ENCODE measurements at places on chromosomes 6 and 20.

GRCh38 chr6:149157126-149157525, 160.4 kb upstream of the TAB2 start:
- DNase-seq, result no peak

- no peak for DNase-seq
Measured at GRCh38 chr20:46182276-46183200, 64.4 kb downstream of the CD40 start.

- no peak for DNase-seq
Measured at GRCh38 chr6:37618916-37619590, 78.6 kb downstream of the MDGA1 start.

DNA sequence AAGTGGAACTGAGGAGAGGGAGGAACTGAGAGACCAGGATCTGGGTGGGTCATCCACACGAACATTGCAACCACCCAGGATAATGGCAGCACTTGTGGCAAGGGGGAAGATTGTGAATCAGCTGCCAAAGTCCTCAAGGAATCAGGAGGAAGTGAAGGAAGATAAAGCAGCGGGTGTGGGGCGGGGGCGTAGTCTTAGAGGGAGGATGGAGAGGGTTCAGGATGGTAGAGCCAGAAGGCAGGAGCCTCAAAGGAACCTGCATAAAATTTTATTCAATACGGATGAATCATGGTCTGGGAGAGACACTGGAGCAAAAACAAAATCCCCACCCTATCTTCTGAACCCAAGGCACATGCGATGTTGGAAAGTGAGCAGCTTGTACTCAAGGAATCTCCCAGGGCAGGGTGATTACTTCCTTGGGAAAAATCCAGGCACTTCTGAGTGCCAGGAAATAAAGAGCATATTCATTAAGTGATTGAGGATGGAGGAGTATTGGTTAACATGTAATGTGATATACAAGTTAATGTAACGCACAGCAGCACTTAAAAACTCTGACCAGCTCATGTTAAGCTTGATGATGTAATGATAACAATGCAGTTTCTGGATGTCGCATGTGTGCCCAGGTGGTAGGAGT, 82.0 kb upstream of the B3GAT2 start:
- no peak for DNase-seq

DNA sequence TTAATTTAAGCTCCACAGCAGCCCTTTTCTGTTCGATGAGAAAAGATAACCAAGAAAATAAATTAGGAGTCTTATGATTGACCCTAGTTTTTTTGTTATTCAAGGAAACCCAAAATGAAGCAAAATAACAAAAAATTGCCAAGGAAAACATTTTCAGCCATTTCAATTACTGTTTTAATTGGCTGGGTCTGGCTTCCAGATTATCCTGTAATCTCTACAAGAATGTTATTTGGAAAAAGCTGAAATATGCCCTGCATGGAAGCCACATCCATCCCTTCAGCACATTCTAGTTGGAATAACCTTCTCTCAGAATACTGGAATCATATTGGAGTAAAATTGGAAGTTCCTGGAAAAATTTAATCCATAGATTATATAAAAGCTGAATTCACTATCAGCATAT, 191.1 kb upstream of the CCN2 start:
- no peak for DNase-seq

GRCh38 chr20:13024596-13024995, 15.8 kb downstream of the SPTLC3 start:
- no peak for DNase-seq

DNA sequence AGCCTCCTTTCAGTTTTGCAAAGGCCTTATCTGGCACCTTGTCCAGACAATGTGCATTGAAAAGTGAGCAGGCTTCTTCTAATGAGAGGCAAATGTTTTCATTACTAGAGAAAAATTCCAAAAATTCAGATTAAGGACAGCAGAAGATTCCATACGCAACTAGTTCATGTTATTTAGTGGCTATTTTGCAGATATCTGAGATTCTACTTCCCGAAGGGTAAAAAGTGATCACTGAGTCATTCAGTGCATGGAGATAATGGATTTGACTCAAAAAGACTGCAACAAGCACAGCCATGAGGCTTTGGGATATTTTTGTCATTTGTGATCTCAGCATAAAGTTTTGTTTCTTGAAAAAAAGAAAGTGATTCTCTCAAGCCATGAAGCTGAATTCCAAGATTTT, 29.9 kb downstream of the METTL24 start:
- no peak for DNase-seq

- no peak for DNase-seq
Measured at GRCh38 chr6:127120023-127120786, 1.7 kb downstream of the RSPO3 start.

- DNase-seq, result no peak
Measured at GRCh38 chr20:15288106-15288505, 950.7 kb upstream of the FLRT3 start.

GRCh38 chr20:63835021-63835858, 4.2 kb upstream of the ZBTB46 start:
- DNase-seq, result no peak

- peak; percentile 63 for DNase-seq
Measured at GRCh38 chr6:124961777-124962638, at the start of gene RNF217. Gene RNF217 (plus strand): TSS chr6:124962437. CDS start chr6:124962545, 108 bp downstream.

DNA sequence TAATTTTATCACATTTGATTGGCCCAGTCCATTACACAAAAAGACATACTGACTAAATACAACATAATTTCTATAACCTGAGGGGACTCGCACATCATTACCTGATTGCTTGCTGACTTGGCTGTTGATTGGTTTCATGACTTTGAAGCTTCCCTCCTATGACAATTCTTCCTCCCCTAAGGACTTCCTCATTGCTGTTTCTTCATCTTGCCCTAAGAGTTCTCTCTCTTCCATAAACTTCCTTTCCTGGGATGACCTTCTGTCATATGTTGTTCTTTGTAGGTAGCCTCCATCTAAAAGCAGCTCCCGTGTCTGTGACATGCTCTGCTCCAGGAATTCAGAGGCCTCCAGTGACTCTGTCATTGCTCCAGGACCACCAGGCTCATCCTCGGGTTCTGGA, 22.6 kb downstream of the RSPH3 start:
- no peak for DNase-seq

DNA sequence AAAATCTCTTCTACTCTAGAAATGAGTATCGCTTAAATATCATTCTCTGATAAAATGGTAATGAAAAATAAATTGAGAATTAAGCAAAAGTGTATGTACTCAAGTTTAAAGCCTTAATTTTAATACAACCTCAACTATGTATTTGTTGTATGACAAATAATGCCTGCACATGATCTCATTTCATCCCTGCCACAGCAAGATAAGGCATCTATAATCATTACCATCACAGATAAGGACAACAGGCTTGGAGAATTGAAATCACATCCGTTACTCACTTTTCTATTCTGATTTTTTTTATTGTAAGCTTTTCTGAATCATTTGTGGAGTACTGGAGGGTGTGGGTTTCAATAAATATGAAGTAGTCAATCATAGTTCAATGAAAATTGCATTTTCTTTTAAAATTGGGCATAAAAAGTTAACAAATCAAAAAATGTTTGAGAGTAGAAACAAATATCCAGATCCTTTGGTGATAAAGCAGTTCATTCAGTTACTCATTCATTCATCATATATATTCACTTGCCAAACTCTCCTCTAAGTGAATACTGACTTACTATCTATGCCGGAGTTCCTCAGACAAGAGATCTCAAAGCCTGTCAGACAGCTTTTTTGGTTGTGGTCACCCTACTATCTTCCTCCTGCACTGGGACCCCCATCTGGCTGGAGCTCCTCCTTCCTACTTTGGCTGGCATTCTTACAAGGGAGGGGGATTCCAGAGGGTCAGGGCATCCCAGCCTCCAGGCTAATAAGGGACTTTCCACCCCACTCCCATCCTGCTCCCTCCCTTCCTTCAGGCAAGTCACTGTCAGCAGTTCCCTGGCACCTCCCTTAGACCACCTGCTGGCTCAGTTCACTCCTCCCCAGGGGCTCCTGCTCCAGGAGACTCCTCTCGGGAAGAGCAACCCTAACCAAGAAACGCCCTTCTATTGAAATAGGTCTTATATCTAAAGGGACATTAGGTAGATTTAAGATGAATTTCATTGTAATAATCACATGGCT, 118.6 kb downstream of the OGFRL1 start:
- DNase-seq, result no peak

GRCh38 chr6:169289257-169289618, 35.6 kb upstream of the THBS2 start:
- no peak for DNase-seq

GRCh38 chr6:49923826-49924225, 40.1 kb downstream of the DEFB114 start:
- no peak for DNase-seq

GRCh38 chr6:111468329-111469012, 14.5 kb downstream of the REV3L start:
- DNase-seq, result no peak

GRCh38 chr6:33061987-33062386, 11.5 kb downstream of the HLA-DPA1 start:
- no peak for DNase-seq

- no peak for DNase-seq
Measured at GRCh38 chr6:46010771-46011170, 4.9 kb downstream of the CLIC5 start.

- DNase-seq, result no peak
Measured at GRCh38 chr6:110355022-110355421, 3.1 kb downstream of the METTL24 start.

DNA sequence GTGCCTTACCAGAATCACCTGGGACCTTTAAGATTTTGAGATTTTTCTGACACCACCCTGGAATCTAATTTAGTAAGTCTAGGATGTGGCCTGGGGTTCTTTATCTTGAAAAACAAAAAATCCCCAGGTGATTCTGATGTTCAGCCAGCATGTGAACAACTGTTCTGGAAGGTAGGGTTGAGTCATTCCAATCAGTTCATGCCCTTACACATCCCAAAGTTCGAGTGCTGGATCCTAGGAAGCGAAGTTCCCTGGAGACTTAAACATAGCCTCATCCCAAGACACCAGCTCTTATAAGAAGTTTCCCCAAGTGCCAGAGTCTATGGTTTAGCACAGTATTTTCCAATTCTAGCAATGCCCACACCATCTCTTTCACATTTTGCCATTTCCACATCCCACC, 6.3 kb upstream of the TSHZ2 start:
- no peak for DNase-seq

DNA sequence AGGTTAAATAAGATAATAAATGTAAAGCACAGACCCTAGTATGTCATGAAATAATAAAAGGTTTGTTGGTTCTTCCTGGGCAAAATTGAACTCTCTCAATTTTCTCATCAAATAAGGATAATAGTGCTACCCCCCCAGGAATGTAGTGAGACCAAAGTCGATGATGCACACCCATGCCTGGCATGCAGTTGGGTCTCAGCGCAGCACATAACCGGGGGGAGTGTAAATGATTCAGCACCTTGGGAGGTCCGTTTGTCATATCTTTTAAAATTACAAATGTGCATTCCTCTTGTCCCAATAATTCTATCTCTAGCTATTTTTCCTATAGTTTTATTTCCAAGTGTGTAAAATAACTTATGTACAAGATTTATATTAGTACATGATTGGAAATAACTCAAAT, 31.3 kb upstream of the CCDC167 start:
- DNase-seq, result no peak

All from hypothalamus (tissue), 51 donors.